ENCODE measurements at places on chromosomes 5 and 9.

DNA sequence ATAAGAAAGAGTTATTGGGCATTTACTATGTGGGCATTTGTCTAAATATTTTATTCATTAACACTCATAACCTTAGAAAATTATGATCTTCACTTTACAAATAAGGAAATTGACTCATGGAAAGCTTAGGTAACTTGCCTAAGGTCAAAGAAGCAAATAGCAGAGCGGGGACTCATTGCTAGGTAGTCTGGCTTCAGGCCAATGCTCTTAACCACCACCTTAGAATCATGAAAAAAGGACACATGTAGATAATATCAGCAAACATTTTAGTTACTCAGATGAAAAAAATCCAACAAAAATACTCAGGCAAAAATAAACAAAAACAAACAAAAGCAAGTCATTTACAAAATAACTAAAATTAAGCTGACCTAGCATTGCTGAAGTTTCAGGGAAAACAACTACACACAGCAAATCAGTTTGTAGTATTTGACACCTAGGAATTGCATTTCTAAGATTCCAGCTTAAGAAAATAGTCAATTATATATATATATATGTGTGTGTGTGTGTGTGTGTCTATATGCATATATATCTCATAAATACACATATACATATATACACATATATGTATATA is 166.0 kb downstream of the HMHB1 start:
- DNase-seq = no peak

DNA sequence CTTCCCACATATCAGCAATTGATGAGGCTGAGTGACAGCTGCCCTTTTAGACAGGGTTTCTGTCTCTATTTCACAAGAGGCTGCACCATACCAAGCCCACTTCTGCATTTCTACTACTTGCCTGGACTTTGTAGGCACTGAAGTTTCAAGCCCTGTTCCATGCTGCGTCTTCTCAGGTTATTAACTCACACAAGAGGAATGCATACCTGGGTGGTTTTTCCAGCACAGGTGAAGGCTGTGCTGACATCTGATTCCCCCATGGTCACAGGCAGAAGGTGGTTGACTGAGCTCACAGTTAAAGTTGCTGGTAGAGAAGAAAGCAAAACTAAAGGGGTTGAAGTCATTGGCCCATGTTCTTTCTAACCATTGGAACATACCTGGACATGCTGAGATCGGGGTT is 86.6 kb downstream of the MAMDC2 start:
- no peak for DNase-seq

GRCh38 chr5:39801306-39801705 is 376.5 kb upstream of the DAB2 start:
- no peak for DNase-seq

DNA sequence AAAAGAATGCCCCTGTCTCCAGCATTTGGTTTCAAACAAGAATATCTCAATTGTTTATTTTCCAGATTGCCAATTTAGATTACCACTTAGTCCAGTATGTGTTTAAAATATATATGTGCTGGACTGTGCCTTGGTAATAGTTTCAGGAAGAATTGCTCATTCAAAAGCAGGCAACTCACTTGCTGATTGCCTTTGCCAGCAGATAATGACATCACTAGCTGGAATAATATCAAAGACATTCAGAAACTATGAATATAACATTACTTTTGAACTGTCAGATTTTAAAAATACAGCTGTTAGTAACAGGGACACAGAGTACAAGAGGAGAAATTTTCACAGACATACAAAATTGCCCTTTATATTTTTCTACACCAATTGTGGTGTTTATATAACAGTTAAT is 96.0 kb upstream of the ITGA2 start:
- peak; percentile 38 for DNase-seq

- DNase-seq = no peak
Measured at GRCh38 chr5:146339715-146340259, 1.1 kb downstream of the POU4F3 start.

- DNase-seq = peak; percentile 83
Measured at GRCh38 chr9:133184971-133185370, 21.3 kb upstream of the GBGT1 start.

- no peak for DNase-seq
Measured at GRCh38 chr5:97538912-97539311, 355.9 kb upstream of the RIOK2 start.

DNA sequence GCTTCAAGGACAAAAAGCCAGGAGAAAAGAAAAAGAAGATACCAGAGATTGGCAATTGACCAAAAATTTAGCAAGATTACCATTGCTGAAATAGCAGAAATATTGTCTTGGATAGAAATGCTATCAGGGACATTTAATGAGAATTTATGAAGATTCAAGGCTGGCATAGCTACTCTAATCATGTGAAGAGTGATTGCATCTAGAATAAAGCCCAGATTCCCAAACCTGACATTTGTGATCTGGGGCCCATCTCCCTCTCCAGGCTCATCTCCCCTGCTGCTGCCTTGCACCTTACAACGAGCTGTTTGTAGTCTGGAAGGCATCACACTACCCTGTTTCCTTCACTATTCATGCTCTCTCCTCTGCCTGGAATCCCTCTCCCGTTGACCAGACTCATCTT is 114.5 kb downstream of the C9orf152 start:
- DNase-seq = no peak

- no peak for DNase-seq
Measured at GRCh38 chr5:67878933-67879332, 336.6 kb upstream of the PIK3R1 start.

DNA sequence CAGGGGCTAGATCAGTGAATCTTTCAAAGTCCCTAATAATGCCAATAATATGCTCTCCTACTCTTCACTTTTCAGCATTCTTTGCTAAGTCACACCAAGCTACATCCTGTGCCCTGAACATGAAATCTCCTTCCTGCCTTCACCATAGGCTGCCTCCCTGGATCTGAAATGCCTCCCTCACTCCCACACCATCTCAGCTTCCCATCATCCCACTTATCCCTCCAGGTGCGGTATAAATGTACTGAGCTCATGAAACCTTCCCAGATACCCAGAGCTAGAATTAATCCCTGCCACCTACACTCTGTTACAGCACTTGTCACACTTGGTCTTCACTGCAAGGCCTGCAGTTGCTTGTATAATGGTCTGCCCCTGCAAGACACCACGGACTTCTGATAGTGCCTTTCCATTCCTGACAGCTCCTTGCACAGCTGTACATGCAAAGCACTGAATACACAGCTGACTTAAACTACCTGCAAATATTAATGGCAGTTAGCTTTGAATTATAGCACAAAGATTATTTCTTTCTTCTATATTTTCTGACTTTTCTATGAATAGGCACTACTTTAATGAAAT is 250.4 kb downstream of the EBF1 start:
- DNase-seq = no peak

GRCh38 chr5:110625376-110625999 is 101.0 kb downstream of the TMEM232 start:
- peak; percentile 51 for DNase-seq

GRCh38 chr9:72857624-72857996 is 95.2 kb downstream of the ALDH1A1 start:
- DNase-seq = no peak

DNA sequence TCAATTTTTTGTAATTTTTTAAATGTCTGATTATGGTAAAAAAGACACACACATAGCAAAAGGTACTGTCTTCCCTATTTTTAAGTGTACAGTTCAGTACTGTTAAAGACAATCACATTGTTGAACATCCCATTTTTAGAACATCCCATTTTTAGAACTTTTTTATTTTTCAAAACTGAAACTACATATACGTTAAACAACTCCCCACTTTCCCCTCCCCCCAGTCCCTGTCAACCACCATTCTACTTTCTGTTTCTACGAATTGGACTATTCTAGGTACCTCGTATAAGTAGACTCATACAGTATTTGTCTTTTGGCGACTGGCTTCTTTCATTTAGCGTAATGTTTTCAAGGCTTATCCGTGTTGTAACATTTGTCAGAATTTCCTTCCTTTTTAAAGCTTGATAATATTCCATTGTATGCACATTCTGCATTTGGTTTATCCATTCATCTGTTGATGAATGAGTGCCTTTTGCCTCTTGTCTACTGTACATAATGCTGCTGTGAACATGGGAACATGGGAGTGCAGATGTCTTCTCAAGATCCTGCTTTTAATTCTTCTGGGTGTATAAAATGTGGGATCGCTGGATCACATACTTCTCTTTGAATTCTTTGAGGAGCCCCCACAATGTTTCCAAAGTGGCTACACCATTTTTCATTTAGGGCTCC is 154.0 kb downstream of the PIK3R1 start:
- DNase-seq = no peak

DNA sequence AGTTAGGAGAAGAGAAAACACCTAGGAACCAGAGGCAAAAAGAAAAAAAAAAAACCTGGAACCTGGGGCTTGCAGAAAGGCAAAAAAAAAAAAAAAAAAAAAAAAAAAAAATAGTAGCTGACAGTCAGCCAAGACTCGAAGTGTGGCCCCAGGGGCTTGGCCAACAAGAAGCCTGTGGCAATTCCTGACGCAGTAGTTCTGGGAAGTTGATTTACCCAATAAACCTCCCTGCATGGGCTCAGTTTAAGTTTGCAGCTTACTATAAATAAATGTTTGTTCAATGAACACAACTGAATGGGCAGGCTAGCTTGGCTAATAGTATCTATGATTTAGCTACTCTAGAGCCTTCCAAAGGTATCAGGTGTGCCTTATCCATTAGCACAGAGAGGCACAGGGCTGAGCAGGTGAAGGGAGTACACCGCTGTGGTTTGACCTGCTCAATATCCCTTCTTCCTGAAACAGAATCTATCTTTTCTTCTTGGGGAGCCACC is 21.3 kb upstream of the GLRX start:
- no peak for DNase-seq

GRCh38 chr5:146720107-146720506 is 158.4 kb downstream of the PPP2R2B start:
- no peak for DNase-seq

GRCh38 chr5:112692472-112692871 is 45.2 kb upstream of the APC start:
- no peak for DNase-seq

DNA sequence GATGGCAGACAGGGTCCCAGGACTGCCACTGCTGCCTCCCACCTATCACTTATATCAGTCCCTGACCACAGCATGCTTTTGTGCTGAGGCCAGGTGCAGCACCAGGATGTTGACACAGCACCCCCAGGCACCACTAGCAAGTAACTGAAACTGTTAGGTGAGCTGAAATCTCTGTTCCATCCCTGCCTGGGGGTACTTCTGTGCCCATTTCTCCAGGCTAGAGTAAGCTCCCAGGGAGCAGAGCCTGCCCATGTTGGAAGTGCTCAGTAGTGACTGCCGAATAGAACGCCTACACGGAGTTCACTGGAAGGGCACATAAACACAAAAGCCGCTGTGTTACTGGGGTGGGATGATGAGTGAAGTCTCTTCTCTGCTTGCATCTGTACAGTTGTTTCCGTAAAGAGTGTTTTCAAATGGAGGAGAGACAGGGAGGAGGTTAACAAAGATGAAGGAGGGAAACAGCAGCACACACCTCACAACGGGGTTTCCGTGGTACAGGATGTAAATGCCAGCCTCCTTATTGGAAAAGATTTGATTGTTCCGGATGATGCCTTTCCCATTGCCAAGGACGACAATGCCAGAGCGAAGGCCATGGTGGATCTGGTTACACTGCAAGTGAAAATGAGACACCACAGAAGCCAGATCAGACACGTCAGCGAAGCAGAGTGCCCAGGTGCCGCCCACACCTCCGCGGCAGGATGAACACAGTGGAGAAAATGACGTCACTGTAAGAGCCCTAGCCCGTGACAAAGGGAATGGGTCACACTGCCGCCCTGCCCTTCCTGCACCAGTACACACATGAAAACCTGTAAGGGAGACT is 43.1 kb downstream of the POLR1E start:
- DNase-seq = no peak

DNA sequence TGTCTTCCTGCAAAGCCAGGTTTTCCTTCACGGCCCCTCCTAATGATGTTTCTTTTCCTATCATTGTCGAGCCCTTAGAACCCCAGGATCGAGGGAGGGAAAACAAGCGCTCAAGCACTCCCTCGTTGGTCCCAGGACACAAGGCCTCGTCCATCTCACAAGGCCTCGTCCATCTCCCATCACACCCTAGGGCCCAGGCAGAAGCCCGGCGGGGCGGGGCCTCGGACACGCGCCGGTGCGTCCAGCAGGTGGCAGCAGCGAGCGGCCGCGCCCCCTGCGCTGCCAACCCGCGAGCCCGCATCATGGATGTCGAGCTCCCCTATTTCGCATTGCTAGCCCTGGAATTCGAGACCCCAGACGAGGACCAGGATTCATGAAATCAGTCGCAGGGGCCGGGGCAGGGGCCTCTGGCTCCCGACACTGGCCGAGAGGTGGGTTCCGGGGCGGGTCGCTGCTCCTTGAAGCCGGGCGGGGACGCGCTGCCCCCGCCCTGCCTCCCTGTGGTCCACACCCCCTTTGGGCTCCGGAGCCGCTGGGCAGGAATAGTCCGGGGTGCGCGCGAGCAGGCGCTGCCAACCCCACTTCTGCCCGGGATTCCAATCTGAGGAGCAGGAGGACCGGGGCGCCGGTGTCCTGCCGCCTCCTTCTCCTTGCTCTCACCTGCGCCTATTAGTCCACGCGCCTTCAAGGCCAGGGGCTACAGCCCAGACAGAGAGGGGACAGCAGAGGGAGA is at the start of gene ABLIM3:
Gene ABLIM3 (plus strand): TSS at position 270 of the 733 bp plus-strand sequence. CDS start 603 bp downstream, outside the sequence.
- DNase-seq = peak; percentile 89

DNA sequence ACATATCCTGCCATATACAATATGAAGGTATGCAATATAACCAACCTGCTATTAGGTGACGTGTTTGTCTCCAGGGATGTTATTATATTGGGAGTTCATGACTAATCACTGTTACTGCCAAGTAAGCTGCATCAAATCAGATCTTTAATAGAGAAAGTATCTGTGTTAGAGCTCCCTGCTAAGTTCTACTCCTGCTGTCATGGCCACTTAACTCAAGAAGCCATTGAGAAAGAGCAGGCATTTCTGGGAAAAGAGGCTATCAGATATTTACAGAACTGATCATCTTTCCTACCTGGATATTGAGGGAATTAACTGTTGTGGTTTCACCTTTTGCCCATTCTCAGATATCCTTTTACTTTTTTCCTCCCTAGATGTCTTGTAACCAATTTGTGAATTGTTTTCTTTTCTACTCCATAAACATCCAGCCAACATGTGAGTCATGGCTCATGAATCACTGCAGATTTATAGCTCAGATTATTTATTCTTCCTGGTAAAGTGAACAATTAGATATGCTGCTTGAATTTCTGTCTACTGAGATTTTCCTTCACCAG is 634.8 kb upstream of the FAM174A start:
- DNase-seq = peak; percentile 1

GRCh38 chr9:71383308-71383940 is 262.0 kb upstream of the TRPM3 start:
- DNase-seq = no peak

All from eye (tissue), 1 donor.